ENCODE measurements at places on chromosomes 3 and 15.

DNA sequence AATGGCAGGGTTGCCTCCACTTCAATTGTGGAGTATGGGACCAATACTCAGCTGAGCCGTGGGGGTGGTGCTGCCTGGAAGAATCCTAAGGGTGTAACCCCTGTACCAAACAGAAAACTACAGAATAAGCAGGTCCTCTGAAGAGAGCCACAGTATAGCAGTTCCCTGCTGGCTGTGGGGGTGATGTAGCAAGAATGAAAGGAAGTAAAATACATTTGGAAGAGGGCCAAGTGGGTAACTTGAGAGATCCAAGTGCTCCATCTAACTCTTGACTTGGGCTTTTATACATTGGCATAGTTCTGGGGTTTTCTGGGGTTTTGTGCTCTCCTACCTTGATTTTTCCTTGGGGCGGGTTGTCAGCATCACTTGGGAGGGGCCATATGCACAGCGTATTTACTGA is 341.4 kb downstream of the OTOL1 start:
- no peak for DNase-seq

- DNase-seq = no peak
These were observed 857.3 kb downstream of the NAALADL2 start for GRCh38 chr3:175716446-175716845.

GRCh38 chr3:52782412-52783210 is 5.2 kb downstream of the ITIH1 start:
- no peak for DNase-seq

GRCh38 chr3:158731938-158732855 is at the start of gene RARRES1:
Gene RARRES1, minus strand, starts transcription at chr3:158732457. Its CDS starts 42 bp downstream, at chr3:158732415.
- DNase-seq = peak; percentile 58

GRCh38 chr3:8164145-8164544 is 337.5 kb upstream of the LMCD1 start:
- no peak for DNase-seq

GRCh38 chr3:9696480-9697220 is 7.0 kb upstream of the CPNE9 start:
- DNase-seq = no peak

DNA sequence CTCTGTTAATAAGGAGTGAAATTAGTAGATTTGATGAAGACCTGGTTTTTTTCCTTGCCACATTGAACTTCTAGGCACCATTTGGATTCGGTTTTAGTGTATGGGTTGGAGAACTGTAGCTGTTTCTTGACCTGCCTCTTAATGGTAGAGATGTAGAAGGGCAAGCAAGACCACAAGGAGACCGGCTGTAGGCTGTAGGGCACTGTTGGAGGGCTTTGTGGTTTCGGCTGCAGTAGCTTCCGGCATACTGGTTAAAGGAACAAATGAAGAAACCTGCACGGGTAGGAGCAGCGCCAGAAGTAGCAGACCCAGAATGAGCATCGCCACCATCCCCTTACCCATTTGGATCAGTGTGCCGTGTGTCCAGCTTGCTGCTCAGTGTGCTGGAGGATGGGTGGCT is 7.9 kb downstream of the PCLAF start:
- no peak for DNase-seq

GRCh38 chr3:107861904-107862303 is 228.9 kb downstream of the CD47 start:
- DNase-seq = no peak

DNA sequence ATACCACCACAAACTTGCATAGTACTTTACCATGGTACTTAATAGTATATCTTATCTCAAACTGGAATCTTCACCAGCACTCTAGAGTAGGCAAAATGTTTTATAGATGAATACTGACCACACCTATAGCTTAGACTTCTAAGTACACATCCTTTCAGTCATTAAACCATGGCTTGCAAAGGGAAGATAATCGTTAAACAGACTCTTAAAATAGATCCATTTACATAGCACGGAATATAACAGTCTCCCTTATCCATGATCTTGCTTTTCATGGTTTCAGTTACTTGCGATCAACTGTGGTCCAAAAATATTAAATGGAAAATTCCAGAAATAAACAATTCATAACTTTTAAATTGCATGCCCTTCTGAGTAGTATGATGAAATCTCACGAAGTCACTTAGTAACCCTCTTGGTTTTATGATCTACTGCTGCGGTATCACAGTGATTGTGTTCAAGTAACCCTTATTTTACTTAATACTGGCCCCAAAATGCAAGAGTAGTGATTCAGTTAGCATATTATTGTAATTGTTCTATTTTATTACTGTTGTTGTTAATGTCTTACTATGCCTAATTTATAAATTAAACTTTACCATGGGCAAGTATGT is 111.4 kb downstream of the HERC1 start:
- no peak for DNase-seq

GRCh38 chr3:50267280-50267913 is 1.6 kb upstream of the SEMA3B start:
- no peak for DNase-seq

- DNase-seq = no peak
These were observed 42.9 kb downstream of the PML start for GRCh38 chr15:74037171-74038117.

GRCh38 chr3:69690-70089 is 126.9 kb upstream of the CHL1 start:
- DNase-seq = no peak

- DNase-seq = no peak
These were observed 9.7 kb upstream of the ARID3B start for GRCh38 chr15:74531144-74531811.

DNA sequence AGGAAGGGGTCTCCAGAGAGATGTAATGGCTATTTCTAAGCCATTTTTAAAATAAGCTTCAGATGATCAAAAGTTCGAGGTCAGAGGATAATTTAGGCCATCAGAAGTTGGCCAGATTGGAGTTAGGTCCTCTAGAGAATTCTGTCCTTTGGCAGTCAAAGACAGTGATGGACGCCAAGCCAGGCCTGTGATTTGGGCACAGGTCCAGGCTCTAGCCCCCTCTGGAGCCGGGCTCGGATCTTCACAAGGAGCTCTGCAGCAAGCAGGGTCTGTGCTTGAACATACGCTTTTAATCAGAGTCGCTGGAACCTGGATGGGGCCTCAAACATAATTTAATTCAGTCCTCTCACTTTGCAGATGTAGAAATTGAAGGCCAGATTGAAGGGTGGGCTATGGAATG is 151.4 kb upstream of the BCL6 start:
- DNase-seq = no peak

DNA sequence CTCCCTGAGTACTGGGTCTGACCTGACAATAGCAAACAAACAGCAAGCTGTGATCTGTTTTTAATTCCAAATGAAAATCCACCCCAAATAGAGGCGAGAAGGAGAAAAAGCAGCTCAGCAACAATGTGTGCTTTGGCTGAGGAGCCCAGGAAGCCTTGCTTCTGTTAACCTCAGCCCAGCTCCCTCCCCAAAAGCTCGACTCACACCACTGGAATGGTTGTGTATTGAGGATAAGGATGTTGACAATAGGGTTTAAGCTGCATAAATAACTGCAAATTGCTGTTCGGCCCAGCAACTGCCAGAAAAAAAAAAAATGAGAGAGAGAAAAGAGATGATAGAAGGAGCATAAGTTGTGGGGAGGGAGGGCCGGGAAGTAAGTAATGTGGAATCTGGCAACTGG is 104.0 kb upstream of the TBC1D5 start:
- no peak for DNase-seq

- no peak for DNase-seq
These were observed 5.1 kb downstream of the ONECUT1 start for GRCh38 chr15:52784799-52785671.

GRCh38 chr3:140223631-140224030 is 288.6 kb downstream of the CLSTN2 start:
- no peak for DNase-seq

DNA sequence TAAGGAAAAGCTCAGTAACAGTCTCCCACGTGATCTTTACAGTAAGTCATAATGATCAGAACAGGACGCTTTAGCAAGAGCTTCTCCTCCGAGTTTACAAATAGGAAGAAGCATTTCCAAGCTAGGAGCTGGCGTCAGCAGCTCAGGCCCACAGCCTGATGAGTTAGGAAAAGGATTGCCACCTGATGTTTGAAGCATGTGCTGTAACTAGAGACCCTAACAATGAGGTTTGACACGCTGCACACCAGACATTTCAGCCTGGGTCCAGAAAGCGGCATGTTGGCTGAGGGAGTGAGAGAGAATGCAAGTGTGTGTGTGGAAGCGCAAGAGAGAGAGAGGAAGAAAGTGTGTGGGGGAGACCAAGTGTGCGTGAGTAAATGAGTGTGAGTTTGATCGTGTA is 47.3 kb downstream of the TLE3 start:
- DNase-seq = no peak

DNA sequence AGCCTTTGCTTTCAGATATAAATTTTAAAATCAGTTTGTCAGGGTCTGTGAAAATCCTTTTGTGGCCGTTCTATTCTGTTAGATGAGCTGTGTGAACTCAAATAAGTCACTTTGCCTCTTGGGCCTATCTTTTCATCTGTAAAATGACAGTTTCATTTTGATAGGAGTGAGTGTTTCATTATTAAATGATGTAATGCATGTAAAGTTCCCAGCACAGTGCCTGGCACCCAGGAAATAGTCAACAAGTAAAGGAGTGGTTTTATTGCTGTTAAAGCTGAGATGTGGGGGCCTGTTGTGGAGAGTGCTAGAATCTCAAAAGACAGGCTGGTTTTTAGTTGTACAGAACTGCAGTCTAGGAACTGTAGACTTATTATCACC is 394.5 kb upstream of the CFAP20DC start:
- peak; percentile 32 for DNase-seq

DNA sequence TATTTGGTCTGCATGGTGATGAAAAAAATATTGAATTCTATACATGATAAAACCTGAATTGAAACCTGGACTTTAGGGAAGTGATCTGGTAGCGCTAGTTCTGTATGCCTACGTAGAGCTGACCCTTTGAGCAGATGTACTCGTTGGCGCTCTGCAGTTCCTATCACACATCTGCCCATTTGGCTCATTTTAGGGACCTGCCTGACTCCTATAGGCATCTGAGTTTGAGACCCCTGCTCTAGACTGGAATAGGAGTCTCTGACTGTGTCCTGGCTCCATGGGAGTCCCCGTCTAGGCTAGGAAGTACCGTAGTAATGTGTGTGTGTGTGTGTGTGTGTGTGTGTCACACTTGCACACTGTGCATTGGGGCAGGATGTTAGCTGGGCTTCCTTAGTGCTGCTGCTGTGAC is 21.2 kb downstream of the STARD5 start:
- DNase-seq = no peak

DNA sequence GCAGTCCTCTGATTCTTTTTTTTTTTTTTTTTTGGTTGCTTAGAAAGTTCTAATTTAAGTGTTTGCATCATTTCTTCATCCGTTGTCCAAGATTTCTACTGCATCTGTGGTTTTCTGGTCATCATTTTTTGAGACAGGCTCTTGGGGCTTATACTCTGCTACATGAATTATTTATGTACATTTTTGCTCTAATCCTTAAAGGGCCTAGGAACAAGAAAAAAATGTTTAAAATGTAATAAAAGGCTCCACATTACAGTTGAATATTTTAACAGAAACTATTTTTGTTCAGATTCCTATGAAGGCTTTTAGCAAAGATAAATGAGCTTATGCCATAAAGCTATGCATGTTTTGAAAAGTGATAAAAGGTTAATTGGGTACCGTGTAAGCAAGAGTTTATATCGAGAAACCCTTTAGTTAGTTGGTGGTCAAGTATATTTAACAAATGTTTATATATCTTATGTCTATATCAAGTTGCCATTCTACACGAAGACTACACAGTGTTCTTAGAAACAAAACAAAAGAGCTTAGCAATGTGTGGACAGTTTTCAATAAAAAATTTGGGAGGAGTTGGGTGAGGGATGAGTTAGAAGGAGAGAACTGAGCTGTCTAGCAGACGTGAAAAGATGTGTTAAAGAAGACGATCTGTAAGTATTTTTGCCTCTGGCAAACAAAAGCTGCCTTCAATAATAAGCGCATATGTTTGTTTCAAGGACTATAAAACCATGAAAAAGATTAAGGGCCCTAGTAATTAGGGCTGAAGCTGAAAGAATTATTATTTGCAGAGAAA is 563.6 kb upstream of the NAALADL2 start:
- DNase-seq = no peak

DNA sequence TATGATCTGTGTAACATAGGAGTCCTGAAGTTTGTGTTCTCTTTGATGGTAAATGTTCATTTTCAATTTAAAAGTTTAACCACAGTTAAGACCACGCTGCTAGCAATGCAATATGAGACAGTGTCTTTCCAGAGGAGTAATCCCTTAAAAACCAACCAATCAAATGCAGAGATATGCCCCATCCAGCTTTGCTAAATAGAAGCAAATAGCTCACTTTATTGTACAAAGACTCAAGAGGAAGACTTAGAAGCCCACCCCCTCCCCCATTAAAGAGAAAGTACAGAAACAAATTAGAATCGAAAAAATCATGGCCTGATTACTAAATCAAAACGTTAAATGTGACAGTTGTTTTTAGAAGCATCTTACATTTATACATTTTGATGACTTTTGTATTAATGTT is 2.1 kb upstream of the ANP32A start:
- no peak for DNase-seq

DNA sequence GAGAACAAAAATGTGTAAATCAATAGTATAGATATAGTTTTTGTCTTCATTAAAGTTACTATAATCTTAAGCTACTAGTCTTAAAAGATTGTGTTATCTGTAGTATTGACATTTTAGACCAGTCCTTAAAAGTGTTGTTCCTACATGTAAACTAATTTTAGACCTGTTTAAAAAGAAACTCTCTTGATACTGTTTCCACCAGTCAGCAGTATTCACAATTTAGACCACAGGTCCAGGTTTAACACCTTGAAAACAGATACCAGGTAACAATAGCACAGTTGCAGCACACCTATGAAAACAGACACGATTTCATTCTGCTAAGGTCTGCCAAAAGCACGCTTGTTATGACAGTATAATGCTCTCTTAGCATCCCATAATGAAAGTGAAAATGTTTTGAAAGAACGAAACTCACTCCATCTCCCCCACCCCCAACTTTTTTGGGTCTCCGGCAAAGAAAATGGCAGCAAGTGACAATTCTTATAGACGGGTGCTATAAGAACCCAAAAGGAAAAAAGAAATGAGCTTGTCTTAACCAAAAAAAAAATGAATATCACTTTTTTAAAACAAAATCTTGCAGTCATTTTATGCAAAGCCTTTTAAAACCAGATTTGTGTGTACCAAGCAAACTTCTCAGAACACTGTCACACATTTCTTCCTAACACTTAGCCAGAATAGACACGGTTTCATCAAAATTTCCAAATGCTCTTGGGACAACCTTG is 1.6 kb downstream of the EIF4E3 start:
- DNase-seq = peak; percentile 58

DNA sequence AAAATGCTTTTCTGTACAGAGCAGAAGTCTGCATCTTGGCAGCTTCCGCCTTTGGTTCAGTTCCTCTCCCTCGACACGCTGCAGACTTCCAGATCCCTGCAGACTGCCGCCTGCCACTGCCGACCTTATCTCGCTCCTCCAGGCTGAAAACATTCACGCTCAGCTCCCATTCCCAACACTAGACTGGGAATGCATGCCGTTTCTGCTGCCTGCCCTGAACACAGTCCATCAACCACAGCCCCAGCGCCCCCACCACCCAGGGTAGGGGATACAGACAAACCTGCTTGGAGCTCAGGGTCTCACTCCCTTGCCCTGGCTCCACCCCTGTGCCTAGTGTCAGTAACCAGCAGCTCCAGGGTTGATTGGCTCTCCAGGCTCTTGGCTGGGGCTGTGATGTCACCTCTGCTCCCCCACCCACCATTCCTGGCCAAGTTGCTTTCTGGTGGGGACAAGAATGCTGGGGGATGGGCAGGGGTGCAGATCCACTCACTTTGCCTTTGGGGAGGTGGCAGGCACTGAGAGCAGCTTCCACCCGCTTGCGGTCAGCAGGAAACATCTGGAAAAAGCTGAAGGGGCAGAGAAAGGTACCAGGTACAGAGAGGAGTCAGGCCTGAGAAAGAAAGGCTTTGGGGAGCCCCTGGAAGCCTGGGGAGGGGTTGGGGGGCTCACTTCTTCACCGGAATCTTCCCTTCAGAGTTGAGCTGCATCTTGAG is 6.1 kb downstream of the PLCB2 start:
- no peak for DNase-seq
